HFF-Myc (cell line): ENCODE measurements at places on chromosomes 7 and 10.

- no peak for DNase-seq
Observed at GRCh38 chr7:41824284-41824683, 121.4 kb upstream of the INHBA start.

DNA sequence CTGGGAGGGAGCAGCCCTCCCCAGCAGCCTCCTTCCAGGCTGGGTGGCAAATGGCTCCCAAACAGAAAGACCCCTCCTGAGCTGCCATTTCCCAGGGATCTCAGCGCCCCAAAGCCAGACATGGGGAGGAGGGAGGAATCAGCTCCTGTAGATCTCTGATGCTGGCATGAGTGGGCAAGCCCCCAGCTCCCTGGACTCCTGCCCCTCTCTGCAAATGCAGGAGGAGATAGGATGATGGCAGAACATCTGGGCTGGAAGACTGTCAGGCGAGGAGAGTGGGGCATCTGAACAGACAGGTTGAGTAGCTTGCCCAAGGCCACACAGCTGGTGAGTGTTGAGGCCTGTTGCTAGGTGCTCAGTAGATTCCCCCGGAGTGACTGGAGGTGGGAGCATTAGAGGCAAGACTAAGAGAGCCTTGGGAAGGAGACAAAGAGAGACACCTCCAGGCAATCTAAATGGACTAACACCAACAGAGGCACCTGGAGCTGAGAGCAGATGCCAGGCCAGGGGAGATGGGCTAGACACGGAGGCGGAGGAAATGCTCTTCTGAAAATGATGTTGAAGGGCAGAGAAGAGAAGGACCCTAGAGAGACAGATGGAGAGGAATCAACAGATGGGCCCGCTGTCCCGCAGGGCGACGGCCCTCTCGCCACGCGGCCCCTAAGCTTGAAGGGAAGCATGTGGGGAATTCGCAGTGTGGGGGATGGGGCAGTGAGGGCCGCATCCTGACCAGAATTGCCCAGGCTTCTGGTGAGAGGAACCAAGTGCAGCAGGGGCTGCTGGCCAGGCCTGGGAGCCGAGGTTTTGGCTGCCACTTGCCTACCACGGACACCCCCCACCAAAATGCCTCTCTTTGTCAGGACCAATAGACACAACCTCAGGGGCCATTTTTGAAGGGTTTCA, 84.8 kb upstream of the LRRC4 start:
- DNase-seq = no peak

DNA sequence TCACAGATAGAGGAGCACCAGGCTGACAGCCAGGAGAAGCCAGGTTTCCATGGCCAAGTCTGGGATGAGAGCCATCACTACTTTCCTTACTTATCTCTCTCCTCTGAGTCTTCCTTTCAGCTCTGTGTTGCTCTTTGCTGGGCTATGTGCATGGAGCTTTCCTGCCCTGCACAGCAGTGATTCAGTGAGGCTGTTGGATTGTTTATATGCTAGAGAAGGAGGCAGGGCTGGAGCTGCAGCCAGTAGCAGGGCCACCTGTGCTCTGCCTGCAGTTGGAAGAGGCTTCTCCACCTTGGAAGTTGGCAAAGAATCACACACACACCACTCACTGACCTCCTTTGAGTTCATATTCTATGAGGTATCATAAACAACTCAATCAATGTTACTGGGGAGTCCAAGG, at the start of gene CYP3A4:
Gene CYP3A4, minus strand, starts transcription at position 178 of the 400 bp plus-strand sequence. Its CDS starts 103 bp downstream, at position 75.
- no peak for DNase-seq

DNA sequence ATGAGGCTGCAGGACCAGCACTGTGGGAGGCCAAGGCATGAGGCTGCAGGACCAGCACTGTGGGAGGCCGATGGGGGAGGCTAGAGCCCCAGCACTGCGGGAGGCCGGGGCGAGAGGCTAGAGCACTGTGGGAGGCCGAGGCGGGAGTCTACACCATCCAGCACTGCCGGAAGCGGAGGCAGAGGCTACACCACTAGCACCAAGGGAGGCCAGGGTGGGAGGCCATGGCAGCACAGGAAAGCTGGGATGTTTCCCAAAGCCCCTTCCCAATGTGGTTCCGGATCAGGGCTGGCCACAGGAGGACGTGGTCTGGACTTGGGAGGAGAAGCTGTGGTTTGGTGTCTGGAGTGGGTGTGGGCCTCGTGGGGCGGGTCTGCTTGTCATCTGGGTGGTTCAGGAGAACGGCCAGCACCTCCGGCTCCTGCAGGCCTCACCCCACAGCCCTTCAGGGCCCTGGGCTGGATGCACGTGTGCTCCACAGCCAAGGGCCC, 43.6 kb downstream of the PDGFA start:
- no peak for DNase-seq

- DNase-seq = no peak
Observed at GRCh38 chr7:151735186-151735850, 141.6 kb downstream of the PRKAG2 start.
